Hematopoietic multipotent progenitor cell treated with erythropoietin and hydrocortisone succinate and interleukin-3 and kit ligand, for 6 days (in vitro differentiated cells): ENCODE measurements at places on chromosomes 7 and 10.

DNA sequence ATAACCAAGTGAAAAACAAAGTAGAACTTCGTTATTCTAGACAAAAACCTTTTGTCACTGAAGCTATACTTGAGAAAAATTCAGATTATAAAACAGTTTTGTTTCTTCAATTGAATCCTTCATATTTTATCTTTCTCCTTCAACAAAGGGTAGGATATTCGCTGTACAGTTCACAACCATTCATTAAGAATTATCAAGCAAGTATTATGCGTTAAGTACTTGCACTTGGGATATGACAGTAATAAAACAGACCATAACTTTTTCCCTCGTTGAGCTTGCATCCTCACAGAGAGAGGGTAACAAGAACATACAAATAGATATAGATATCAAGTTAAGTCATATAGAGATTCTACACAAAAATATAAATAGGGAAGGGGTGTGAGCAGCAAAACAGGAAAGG, 61.2 kb upstream of the MEOX2 start:
- DNase-seq = no peak

DNA sequence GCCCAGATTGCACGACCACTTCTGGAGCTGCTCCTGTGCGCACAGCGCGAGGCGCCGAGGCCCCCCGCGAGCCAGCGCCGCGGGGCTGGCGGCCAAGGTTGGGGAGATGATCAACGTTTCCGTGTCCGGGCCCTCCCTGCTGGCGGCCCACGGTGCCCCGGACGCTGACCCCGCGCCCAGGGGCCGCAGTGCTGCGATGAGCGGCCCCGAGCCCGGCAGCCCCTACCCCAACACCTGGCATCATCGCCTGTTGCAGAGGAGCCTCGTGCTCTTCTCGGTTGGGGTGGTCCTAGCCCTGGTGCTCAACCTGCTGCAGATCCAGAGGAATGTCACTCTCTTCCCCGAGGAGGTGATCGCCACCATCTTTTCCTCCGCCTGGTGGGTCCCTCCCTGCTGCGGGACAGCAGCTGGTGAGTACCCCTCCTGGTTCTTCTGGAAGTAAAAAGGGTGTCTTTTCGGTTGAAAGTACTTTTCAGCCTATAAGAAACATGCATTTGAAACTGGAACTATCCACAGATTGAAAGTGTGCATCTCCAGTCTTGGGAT, 683 bp downstream of the INSIG1 start:
- DNase-seq = no peak

GRCh38 chr10:71694567-71694968, 25.0 kb downstream of the C10orf105 start:
- peak; percentile 81 for DNase-seq

DNA sequence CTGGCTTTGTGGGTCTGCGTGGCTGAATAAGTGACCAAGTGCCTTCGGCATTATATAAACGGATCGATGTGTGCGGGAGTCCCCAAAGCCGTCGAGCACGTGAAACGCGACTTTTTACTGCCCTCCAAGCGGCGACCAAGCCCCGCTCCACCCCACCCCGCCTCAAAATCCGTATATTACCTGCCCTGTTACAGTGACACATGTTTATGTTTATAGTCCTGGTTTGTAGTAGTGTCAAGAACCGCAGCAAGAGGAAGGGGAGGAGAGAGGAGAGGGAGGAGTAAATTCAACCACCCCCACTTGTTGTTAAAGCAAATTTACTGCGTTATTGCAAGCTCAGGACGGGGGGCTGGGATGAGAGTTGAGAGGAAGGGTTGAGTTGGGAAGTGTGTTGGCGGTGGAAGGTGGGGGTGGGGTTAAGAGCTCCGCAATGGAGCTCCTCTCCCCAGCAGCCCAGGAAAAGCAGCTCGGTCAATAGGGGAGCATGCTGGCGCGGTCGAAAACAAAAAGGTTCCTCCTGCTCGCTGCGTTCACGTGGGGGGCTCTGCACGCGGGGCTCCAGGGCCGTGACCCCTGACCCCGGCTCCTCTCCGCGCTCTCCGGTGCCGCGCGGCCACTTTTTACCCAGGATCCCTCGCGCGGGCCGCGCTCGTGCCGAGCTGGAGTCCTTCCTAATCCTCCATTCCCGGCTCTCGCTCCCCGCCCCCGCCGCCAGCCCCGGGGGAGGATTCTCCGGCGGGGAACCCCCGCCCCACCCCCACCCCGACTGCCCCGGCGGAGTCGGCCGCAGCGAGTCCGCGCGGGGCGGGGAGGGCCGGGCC, at the start of gene SKIDA1:
Gene SKIDA1, minus strand, starts transcription at position 316 of the 821 bp plus-strand sequence. CDS start 7,860 bp downstream, outside the sequence.
- DNase-seq = peak; percentile 91

DNA sequence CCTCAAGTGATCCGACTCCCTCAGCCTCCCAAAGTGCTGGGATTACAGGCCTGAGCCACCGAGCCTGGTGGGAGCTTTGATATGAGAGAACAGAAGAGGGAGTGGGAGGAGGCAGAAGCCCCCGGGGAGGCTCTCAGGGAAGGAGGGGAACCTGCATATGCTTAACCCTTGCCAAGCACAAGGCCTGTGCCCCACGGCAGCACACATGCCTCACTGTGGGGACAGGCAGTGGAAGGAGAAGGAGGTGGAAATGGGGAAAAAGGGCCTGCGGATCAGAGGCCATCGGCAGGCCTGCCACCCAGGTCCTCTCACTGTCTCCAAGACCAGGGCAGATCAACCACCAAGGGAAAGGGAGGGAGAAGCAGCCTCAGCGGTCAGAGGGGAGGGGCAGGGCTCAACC, 7.2 kb upstream of the GRID1 start:
- DNase-seq = no peak

GRCh38 chr10:8378198-8378983, 323.9 kb downstream of the GATA3 start:
- no peak for DNase-seq

DNA sequence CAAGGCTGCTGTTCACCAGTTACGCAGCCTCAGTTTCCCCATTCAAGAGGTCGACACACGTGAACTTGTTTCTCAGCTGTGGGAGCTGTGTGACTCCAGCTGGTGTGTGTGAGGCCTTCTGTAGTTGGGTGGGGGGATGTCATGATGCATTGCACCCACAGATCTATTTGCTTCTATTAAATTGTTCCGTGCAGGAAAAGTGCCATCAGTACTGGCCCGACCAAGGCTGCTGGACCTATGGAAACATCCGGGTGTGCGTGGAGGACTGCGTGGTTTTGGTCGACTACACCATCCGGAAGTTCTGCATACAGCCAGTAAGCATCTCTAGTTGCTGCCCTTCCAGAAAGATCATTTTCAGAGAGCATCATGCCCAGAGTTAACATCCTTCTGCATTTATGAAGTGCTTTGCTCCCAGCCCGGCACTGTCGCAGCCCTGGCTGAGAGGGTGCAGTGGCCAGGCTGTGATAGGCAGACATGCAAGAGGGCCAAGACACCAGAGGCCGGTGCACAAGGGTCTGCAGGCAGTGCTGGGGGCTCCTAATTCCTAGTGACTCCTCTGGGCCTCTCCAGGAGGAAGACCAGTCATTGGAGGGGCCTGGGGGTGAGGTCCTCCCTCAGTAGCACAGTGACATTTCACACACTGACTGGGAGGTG, 60.2 kb downstream of the MKI67 start:
- DNase-seq = no peak

- no peak for DNase-seq
Observed at GRCh38 chr10:128575761-128576160, 449.5 kb upstream of the MKI67 start.
